ENCODE measurements at places on chromosomes 5 and 9.

- no peaks in the 10 kb centered on the region for H3K4me1 ChIP-seq
- no peaks in the 10 kb centered on the region for H3K36me3 ChIP-seq
- H3K4me3 ChIP-seq, result no peak overlapping the region
Measured at GRCh38 chr5:89584339-89584956, 701.5 kb upstream of the MEF2C start.

DNA sequence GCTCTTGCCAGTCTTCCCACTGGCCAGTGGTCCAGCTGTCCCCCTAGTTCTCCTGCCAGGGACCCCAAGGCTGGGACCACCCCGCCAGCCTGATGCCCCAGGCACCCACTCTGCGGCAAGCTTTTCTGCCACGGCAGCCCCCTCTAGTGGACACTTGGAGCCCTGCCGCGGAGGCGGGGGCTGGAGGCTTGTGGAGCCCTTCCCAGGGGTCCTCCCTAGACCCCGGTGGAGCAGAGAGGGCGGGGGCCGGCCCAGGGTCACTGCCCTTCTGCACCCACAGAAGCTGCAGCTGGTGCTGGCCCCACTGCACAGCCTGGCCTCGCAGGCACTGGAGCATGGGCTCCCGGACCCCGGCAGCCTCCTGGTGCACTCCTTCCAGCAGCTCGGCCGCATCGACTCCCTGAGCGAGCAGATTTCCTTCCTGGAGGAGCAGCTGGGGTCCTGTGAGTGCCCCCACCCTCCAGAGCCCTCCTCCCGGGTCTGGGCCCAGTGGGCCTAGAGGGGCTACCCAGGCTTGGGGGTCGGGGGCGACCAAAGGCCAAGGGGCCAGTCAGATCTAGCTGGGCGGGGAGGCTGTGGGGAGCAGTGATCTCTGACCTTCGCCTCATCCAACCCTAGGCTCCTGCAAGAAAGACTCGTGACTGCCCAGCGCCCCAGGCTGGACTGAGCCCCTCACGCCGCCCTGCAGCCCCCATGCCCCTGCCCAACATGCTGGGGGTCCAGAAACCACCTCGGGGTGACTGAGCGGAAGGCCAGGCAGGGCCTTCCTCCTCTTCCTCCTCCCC, 9.1 kb downstream of the EGFL7 start:
- no peak for DNase-seq
- no peak overlapping the region for H3K4me3 ChIP-seq
- H3K4me1 ChIP-seq, result peaks cover 5% of the 10 kb centered on the region
- H3K36me3 ChIP-seq, result no peaks in the 10 kb centered on the region
- no peak overlapping the region for H3K27ac ChIP-seq

DNA sequence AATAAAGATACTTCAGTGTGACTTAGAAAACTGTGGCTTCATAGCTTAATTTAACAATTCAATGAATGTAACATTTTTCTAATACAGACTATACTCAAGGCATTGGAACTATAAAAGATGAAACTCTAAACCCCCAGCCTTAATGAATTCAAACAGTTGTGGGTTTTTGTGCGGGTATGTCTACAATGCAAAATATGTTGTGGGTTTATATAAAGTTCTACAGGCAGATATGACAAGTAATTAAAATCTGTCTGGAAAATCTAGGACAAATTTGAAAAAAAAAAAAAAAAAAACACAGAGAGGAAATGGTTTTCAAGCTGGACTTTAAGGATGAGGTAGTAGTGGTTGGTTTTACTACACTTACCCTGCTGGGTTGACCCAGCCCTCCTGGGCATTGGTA, 467.5 kb upstream of the TLE4 start:
- DNase-seq, result no peak
- H3K4me3 ChIP-seq, result no peak overlapping the region
- H3K27ac ChIP-seq, result no peak overlapping the region
- H3K4me1 ChIP-seq, result no peaks in the 10 kb centered on the region
- no peaks in the 10 kb centered on the region for H3K27me3 ChIP-seq

GRCh38 chr5:33148076-33148513, 292.7 kb upstream of the TARS1 start:
- H3K4me3 ChIP-seq, result no peak overlapping the region
- H3K27me3 ChIP-seq, result no peaks in the 10 kb centered on the region
- peak; percentile 56 for DNase-seq
- H3K36me3 ChIP-seq, result no peaks in the 10 kb centered on the region

DNA sequence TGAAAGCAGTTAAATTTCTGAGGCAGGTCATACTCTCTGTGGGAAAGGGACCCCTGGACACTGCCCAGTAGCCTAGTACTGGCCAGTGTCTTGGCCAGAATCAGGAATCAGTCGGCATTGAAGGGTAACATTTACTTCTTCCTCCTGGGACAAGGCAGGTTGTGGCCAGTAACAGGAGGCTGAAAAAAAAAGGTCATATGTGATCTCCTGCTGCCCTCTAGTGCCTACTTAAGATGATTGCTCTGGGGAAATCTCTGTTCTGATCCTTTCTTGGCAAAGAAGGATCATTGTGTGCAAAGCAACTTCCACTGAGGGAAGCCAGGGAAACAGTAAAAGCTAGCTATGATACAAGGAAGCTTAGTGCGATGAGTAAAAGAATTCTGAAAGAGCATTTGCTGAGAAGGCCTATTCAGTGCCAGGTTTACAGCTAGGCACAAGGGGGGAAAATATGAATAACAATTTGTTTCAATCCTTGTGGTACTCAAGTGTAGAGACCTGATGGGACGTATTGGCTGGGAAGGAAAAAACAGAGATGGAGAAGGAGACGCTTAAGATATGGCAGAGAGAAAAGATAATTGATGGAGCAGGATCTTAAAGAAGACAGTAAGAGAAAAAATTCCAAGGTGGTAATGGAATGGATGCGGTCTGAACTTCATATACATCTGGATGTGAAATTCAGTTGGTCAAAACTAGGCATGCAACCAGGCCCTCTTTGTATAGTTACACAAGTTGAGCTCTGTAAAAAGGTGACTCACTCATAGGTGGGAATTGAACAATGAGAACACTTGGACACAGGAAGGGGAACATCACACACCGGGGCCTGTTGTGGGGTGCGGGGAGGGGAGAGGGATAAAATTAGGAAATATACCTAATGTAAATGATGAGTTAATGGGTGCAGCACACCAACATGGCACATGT, 25.8 kb upstream of the TRIM32 start:
- no peak overlapping the region for H3K4me3 ChIP-seq
- DNase-seq, result no peak
- H3K4me1 ChIP-seq, result peaks cover 6% of the 10 kb centered on the region
- H3K27ac ChIP-seq, result no peak overlapping the region
- H3K36me3 ChIP-seq, result no peaks in the 10 kb centered on the region

GRCh38 chr5:170886210-170886894, 24.5 kb downstream of the RANBP17 start:
- no peak overlapping the region for H3K4me3 ChIP-seq
- H3K27ac ChIP-seq, result no peak overlapping the region
- no peaks in the 10 kb centered on the region for H3K36me3 ChIP-seq
- H3K4me1 ChIP-seq, result no peaks in the 10 kb centered on the region
- DNase-seq, result no peak
- no peaks in the 10 kb centered on the region for H3K27me3 ChIP-seq

DNA sequence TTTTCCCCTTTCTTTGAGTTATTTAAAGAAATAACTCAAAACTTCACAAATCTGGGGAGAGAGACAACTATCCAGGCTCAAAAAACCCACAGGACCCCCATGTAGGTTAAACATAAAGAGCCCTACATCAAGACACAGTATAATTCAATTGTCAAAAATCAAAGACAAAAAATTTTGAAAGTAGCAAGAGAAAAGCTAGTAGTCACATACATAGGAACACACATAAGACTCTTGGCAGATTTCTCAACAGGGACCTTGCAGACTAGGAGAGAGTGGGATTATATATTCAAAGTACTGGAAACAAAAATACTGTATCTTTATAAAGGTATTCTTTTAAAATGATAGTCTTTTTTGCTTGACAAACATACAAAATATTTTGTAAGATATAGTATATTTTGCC, 296.9 kb downstream of the OSTF1 start:
- DNase-seq, result no peak
- H3K27me3 ChIP-seq, result no peaks in the 10 kb centered on the region
- H3K36me3 ChIP-seq, result no peaks in the 10 kb centered on the region

GRCh38 chr9:127812936-127813675, 10.4 kb downstream of the FPGS start:
- H3K4me1 ChIP-seq, result peaks cover 11% of the 10 kb centered on the region
- H3K27me3 ChIP-seq, result no peaks in the 10 kb centered on the region
- H3K36me3 ChIP-seq, result peaks cover 20% of the 10 kb centered on the region

- H3K27ac ChIP-seq, result no peak overlapping the region
- H3K4me1 ChIP-seq, result no peaks in the 10 kb centered on the region
Measured at GRCh38 chr5:165521816-165522610, 2016.6 kb downstream of the MAT2B start.

DNA sequence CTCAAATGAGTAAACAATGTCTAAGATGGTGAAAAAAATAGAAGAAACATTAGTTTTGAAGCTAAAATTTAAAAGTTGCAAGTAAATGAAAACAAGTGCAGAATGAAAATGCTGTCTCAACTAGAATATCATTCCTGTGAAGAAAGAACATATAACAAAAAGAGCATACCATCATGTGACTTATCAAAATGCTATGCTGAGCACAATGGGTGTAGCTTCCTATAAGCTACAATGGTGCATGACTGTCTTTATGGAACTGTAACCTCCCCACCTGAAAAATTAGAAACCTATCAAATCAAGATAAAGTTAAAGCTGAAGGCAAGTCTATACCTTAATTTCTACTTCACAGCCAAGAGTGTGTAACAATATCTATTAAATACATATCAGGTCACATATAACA, 192.0 kb downstream of the AP3B1 start:
- no peak for DNase-seq
- no peaks in the 10 kb centered on the region for H3K27me3 ChIP-seq
- no peak overlapping the region for H3K27ac ChIP-seq
- peaks cover 45% of the 10 kb centered on the region for H3K36me3 ChIP-seq
- H3K4me3 ChIP-seq, result no peak overlapping the region
- H3K4me1 ChIP-seq, result no peaks in the 10 kb centered on the region

- no peak overlapping the region for H3K27ac ChIP-seq
- no peak overlapping the region for H3K4me3 ChIP-seq
- no peaks in the 10 kb centered on the region for H3K4me1 ChIP-seq
- no peak for DNase-seq
Measured at GRCh38 chr5:30581198-30581935, 612.1 kb upstream of the CDH6 start.

- H3K27me3 ChIP-seq, result no peaks in the 10 kb centered on the region
- no peak for DNase-seq
- H3K4me1 ChIP-seq, result no peaks in the 10 kb centered on the region
- no peak overlapping the region for H3K4me3 ChIP-seq
- H3K36me3 ChIP-seq, result no peaks in the 10 kb centered on the region
Measured at GRCh38 chr5:145898171-145898570, 25.4 kb upstream of the GRXCR2 start.

DNA sequence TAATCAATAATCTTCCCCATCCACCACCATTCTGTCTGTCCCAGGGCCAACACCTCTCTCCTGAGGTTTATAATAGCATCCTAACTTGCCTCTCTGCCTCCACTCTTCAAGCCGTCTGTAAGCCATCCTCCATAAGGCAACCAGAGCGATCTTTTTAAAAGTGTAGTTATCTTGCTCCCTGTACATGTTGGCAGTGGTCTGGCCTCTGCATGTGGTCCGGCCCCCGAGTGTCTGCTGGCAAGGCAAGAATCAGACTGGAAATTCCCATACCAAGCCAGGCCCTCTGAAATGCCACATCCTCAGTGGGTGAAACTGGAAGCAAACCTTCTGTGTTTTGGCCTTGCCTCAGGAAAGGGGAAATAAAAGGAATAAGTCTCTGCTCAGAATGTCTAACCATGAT, 17.0 kb downstream of the TTLL11 start:
- no peak overlapping the region for H3K27ac ChIP-seq
- no peak overlapping the region for H3K4me3 ChIP-seq
- no peaks in the 10 kb centered on the region for H3K27me3 ChIP-seq
- no peaks in the 10 kb centered on the region for H3K4me1 ChIP-seq

DNA sequence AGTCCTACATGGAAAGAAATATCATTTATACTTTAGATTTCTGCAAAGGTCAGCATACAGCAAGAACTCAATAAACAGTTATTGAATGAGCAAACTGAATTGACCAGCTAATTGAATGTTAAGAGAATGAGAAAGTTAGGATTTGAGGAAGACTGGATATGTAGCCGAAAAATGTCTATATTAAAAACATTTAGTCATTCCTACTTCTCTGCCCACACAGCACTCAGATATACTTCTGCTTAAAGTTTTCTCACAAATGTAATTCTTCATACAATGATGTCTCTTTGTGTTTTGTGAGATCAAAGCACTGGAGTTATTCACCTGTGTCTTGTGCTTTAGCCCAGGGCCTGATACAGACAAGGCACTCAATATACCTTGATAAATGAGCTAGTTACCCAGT, 188.6 kb downstream of the PARP8 start:
- no peaks in the 10 kb centered on the region for H3K36me3 ChIP-seq
- H3K4me3 ChIP-seq, result no peak overlapping the region
- no peak for DNase-seq
- H3K27ac ChIP-seq, result no peak overlapping the region

DNA sequence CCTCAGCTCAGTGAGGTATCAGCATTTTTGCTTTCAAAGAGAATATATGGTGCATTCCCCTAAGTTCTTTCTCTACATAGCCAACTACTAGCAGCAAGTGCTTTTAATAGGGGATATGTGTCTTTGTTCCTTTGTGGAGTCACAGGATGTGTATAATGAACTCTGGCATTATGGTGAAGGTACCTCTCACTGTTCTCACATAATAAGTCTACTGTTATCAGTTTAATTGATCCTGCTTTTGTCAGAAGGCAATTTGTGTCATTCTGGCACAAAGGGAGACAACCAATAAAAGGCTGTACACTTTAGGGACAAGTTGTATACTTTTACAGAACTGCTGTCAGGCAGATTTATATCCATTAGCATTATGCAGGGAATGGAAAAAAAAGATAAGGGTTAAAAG, 531.4 kb upstream of the RIOK2 start:
- H3K27ac ChIP-seq, result no peak overlapping the region
- no peak for DNase-seq
- H3K4me1 ChIP-seq, result no peaks in the 10 kb centered on the region
- no peaks in the 10 kb centered on the region for H3K27me3 ChIP-seq
- H3K36me3 ChIP-seq, result no peaks in the 10 kb centered on the region
- no peak overlapping the region for H3K4me3 ChIP-seq

DNA sequence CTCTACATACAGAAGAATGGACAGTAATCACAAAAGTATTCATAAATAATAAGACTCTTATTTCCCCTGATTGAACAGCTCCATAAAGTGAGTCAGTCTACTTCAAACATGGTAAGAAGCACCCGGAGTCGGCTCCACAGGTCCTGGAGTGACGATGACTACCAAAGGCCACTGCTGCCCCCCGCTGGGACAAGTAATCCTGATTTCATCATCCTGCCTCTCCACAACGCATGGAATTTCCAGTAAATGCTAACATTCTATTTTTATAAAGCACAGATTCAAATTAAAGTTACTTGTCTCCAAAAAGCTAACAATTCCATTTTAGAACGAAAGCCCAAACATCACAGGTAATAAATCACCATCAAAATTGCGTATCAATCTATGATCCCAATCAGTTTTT, 16.2 kb downstream of the ATPSCKMT start:
- H3K27ac ChIP-seq, result no peak overlapping the region
- no peak for DNase-seq
- H3K4me1 ChIP-seq, result no peaks in the 10 kb centered on the region
- H3K4me3 ChIP-seq, result no peak overlapping the region
- H3K36me3 ChIP-seq, result no peaks in the 10 kb centered on the region
- no peaks in the 10 kb centered on the region for H3K27me3 ChIP-seq

GRCh38 chr5:75566710-75567309, 44.4 kb upstream of the ANKDD1B start:
- no peak overlapping the region for H3K27ac ChIP-seq
- no peaks in the 10 kb centered on the region for H3K27me3 ChIP-seq
- H3K4me1 ChIP-seq, result no peaks in the 10 kb centered on the region
- no peak overlapping the region for H3K4me3 ChIP-seq

- H3K4me3 ChIP-seq, result no peak overlapping the region
- no peak for DNase-seq
- H3K36me3 ChIP-seq, result no peaks in the 10 kb centered on the region
- H3K4me1 ChIP-seq, result no peaks in the 10 kb centered on the region
- H3K27ac ChIP-seq, result no peak overlapping the region
Measured at GRCh38 chr9:304519-305185, 90.0 kb downstream of the DOCK8 start.

All from tibial nerve (tissue), 4 donors.